ENCODE measurements at places on chromosomes 16 and 17. TPM values are rescaled to one million over a fixed set of nuclear protein-coding genes. Genes with fewer than 3 reads are reported as not detected.

- H3K27ac ChIP-seq: no peak overlapping the region
- no peaks in the 10 kb centered on the region for H3K27me3 ChIP-seq
- peaks cover 11% of the 10 kb centered on the region for H3K4me1 ChIP-seq
- no peak overlapping the region for H3K4me3 ChIP-seq
- no peaks in the 10 kb centered on the region for H3K36me3 ChIP-seq
- no peak for DNase-seq
Observed at GRCh38 chr16:85847036-85847435, 47.5 kb downstream of the COX4I1 start.

DNA sequence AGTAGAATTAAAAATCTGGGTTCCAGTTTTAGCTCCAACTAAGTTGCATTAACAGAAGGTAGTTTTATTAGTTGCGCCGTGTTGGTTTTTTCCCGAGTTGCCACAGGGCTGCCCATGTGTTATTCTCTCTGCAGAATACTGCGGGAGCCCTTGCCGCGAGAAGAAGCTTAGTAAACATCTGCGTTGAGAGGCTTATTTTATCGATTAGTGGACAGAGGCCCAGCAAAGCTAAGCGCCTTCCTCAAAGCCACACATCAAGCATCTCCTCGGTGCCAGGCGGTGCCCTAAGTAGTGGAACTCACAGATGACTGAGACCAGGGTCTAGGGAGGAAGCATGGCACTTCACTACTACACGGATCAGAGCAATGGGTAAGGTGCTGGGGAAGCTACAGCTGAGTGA lies 212.3 kb upstream of the IRX5 start:
- H3K27ac ChIP-seq: no peak overlapping the region
- no peak overlapping the region for H3K4me3 ChIP-seq
- H3K27me3 ChIP-seq: no peaks in the 10 kb centered on the region
- no peak for DNase-seq
- no peaks in the 10 kb centered on the region for H3K4me1 ChIP-seq
- no peaks in the 10 kb centered on the region for H3K36me3 ChIP-seq

- no peaks in the 10 kb centered on the region for H3K27me3 ChIP-seq
- no peak for DNase-seq
- H3K4me3 ChIP-seq: no peak overlapping the region
- no peaks in the 10 kb centered on the region for H3K36me3 ChIP-seq
- H3K27ac ChIP-seq: no peak overlapping the region
Observed at GRCh38 chr17:10726196-10726595, 3.6 kb downstream of the TMEM220 start.

GRCh38 chr17:42459256-42459800 lies 650 bp downstream of the ATP6V0A1 start:
- H3K27me3 ChIP-seq: no peaks in the 10 kb centered on the region
- peak overlapping the region; percentile 83 for H3K4me3 ChIP-seq
- H3K27ac ChIP-seq: peak overlapping the region; percentile 96
- H3K4me1 ChIP-seq: peaks cover 17% of the 10 kb centered on the region
- peak; percentile 28 for DNase-seq

DNA sequence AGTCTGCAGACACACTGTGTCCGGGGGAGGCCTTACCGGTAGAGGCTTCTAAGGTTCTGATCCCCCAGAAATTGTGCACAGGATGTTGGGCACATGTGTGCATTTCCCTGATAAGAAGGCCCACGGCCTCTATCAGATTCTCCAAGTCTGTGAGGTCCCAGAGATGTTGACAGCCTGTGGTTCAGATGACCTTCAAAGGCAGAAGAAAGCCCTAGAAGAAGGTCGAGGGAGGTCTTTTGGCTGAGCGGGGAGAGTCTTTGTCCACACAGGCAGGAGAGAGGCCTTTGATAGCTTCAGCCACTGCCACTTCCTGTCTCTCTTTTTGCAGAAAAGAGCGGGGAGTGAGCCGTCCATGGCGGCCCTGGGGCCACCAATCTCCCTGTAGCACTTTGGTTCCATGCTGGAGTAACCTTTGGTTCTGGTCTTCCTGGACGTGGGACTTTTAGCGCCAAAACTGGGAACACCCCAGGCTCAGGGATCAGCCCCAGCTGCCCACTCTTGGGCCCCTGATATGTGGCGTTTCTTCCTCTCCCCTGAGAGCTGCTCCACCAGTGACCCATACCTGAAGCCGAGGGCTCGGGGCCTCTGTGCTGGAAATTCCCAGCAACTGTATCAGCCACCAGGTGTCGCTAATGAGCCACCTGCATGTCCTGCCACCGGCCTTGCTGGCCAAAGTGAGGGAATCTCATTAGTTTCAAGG lies 28.1 kb upstream of the LGALS9 start:
- no peak overlapping the region for H3K4me3 ChIP-seq
- peaks cover 69% of the 10 kb centered on the region for H3K36me3 ChIP-seq
- H3K4me1 ChIP-seq: peaks cover 10% of the 10 kb centered on the region
- DNase-seq: peak; percentile 80
- H3K27ac ChIP-seq: no peak overlapping the region
- no peaks in the 10 kb centered on the region for H3K27me3 ChIP-seq

DNA sequence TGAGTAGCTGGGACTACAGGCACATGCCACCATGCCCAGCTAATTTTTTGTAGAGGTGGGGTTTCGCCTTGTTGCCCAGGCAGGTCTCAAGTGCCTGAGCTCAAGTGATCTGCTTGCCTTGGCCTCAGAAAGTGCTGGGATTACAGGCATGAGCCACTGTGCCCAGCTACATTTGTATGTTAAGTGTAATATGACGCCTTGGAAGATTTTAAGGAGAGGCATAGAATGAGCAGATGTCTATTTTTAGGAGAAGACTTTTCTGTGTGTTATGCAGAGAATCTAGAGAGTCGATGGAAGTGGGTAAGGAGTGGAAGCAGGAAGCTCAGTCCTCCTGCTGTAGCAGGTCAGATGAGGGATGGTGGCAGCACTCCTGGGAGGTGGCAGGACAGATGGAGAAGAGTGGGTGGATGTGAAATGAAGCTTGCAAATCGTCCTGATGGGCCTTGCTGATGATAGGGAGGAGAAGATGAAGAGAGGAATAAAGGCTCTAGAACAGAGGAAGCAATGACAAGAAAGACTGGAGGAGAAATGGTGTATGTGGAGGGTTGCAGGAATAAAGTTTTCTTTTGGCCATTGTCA lies 125.3 kb downstream of the SHISA6 start:
- H3K27ac ChIP-seq: no peak overlapping the region
- no peak for DNase-seq
- no peaks in the 10 kb centered on the region for H3K36me3 ChIP-seq
- no peaks in the 10 kb centered on the region for H3K27me3 ChIP-seq
- H3K4me3 ChIP-seq: no peak overlapping the region

- no peaks in the 10 kb centered on the region for H3K36me3 ChIP-seq
- H3K4me3 ChIP-seq: no peak overlapping the region
- no peak overlapping the region for H3K27ac ChIP-seq
- H3K27me3 ChIP-seq: no peaks in the 10 kb centered on the region
Observed at GRCh38 chr16:48491517-48491916, 106.3 kb upstream of the SIAH1 start.

DNA sequence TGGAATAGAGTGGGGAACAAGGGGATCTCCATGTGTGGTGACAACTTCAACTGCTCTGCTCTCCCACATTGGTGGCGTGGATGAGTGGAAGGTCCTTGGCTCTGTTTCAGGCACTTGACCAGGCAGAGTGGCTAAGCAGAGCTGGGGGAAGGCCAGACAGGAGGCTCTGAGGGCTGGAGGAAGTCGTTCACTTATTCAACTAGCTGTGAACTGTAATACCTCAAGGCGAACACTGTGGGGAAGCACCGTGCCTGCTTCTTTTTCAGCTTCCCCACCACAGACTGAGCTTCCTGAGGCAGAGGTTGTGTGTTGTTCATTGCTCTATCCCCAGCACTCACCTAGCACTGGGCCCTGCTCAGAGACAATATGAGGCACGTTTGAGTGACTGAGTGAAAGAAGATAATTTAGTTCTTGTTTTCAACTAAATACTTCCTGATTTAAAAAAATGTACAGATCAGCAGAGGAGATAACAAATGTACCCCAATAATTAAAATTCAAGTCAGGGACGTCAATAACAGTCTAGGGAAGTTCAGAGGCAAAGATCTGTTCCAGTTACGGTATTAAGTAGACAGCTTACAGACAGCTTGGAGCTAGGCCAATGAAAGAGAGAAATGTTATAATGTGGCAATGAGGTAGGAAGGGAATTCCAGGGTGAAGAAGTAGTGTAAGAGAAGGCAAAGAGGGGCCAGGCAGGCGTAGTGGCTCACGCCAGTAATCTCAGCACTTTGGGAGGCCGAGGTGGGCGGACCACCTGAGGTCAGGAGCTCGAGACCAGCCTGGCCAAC lies 34.7 kb downstream of the MYO18A start:
- peak overlapping the region; percentile 47 for H3K27ac ChIP-seq
- no peaks in the 10 kb centered on the region for H3K36me3 ChIP-seq
- no peak overlapping the region for H3K4me3 ChIP-seq
- peak; percentile 76 for DNase-seq

DNA sequence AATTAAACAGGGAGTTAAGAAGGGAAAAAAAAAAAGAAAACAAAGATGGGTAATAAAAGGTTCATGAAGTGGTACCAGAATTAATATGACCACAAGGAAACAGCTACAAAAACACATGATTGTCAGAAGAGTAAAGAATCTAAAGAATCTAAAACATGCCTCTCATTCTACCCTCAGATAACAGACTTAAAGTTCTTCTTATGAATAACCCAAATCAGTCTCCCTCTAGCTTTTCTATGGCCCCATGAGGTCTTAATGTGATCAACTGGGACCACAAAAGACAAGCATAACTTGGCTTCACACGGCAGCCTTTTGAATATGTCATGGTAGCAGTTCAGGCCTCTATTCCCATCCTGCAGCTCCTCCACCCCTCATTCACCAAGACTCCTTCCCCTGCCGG lies 6.9 kb downstream of the MYH10 start:
- H3K27me3 ChIP-seq: no peaks in the 10 kb centered on the region
- no peaks in the 10 kb centered on the region for H3K36me3 ChIP-seq
- no peaks in the 10 kb centered on the region for H3K4me1 ChIP-seq
- no peak for DNase-seq
- H3K4me3 ChIP-seq: no peak overlapping the region

Gene KRT38
- not detected for total RNA-seq

Gene ALOX12B
- not detected for total RNA-seq

Gene CX3CL1
- total RNA-seq: 27.8 TPM

Gene NOG
- 2.2 TPM for total RNA-seq

Gene CD300LB
- 1.6 TPM for total RNA-seq

Gene GSPT1
- 140 TPM for total RNA-seq

Gene PRSS36
- total RNA-seq: 5.8 TPM

Data from left lung (tissue), 14 donors.